GM12892 (cell line): ENCODE measurements at places on chromosomes 12 and 14.

- DNase-seq, result no peak
Observed at GRCh38 chr12:63964301-63964700, 119.8 kb downstream of the SRGAP1 start.

GRCh38 chr14:22233377-22233776 lies 355.6 kb downstream of the DAD1 start:
- no peak for DNase-seq

GRCh38 chr12:6375269-6376078 lies at the start of gene SCNN1A:
TSS of gene SCNN1A (minus strand) at chr12:6375563. CDS start at chr12:6374783, 780 bp downstream.
- DNase-seq, result no peak

GRCh38 chr12:113407931-113408600 lies 4.4 kb upstream of the SDS start:
- DNase-seq, result no peak

DNA sequence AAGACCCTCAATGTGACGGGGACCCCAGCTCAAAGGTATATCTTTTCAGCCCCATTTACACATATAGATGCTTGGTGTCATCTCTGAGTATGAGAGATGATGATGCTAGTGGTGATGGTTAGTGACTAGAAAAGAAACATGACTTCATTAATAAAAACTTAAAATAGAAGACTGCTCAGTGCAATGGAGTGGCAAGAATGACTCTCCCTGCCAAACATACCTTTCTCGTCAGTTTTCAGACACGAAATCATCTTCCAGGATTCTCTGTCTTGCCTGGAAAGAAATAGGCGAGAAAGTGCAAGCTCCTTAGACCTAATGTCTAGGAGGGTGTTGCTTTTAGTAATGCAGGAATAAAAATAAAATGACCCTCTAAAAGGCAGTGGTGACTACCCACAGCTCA lies 71.7 kb downstream of the TPH2 start:
- no peak for DNase-seq

DNA sequence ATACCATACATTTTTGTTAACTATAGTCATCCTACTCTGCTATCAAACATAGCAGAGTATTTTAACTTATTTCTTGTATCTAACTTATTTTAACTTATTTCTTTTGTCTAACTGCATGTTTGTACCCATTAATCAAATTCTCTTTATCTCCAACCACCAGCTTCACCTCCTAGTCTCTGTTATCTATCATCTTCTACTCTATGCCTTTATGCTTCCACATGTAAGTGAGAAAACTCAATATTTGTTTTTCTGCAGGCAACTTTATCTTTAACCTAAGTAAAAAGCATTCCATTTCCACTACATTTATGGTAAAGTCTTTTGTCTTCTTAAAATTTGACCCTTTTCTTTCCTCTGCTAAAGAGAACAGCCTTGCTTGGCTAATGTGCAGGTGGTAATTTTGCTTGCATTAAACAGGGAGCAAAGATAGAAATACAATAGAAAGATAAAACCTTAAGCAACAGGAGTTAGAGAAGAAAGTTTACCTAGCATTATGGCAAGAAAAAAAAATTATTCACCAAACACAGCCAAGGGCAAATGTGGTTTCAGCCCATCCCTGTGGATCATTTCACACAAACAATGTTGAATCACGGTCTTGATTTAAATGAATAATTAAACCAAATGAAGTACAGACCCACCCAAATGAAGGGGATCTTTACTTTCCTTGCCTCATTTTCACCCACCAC lies 110.9 kb upstream of the TSPAN8 start:
- DNase-seq, result no peak

- DNase-seq, result no peak
Observed at GRCh38 chr14:38127356-38127755, 80.3 kb upstream of the SSTR1 start.

- no peak for DNase-seq
Observed at GRCh38 chr14:34234258-34234657, 227.8 kb downstream of the SPTSSA start.

DNA sequence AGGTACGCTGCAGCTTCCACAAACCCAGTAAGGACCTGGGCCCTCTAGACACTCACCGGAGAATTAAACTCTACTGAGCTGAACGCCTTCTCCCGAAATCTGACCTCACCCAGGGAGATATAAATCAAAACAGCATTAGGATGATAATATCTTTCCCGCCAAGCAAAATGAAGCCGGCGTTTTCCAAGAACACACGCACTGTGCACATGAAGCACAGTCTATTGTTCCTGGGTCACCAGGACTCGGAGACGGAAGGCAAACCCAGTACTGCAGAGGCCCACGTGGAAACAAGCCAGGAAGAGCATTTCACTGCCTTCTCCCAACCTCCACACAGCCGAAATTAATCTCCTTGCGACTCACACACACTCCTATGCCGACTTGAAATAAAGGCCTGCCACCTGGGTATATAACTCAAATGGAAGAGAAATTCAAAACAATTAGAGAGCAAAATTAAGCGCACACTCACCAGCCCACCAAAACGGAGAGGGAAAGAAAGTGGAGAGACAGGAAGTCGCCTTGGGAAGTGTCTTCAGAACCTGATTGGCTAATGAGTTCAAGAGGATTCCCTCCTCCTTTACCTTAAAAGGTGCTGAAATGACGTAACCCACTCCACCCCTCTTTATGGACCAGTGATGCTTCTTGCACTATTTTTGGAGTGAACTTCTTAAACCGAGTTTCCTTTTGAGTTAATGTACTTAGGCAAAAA lies at the start of gene CCNB1IP1:
Gene CCNB1IP1 (minus strand): TSS at position 492 of the 706 bp plus-strand sequence. CDS start 16,756 bp downstream, outside the sequence.
- peak; percentile 54 for DNase-seq

GRCh38 chr12:89461190-89461589 lies 63.4 kb downstream of the GALNT4 start:
- no peak for DNase-seq

DNA sequence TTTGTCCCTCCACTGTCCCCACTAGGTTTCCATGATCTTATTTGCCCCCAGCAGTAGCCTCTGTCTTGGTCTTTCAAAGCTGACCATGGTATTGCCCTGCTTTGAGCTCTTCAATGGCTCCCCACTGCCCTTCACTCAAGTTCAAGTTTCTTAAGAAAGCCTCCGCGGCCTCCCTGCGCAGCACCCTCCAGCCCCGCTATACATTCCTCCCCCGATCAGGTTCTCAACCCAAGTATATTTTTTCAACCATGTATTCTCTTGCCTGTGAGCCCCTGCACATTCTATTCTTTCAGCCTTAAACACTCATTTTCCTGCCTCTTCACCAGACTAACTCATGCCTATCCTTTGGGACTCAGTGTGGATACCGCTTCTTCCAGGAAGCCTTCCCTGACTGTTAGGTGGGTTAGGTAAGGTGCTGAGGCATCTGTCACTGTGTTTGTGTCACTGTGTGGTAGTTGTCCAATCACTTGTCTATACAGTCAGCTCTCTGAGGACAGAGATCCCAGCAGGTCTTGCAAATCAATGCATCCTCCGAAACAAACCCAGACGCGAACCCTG lies 4.3 kb downstream of the FAIM2 start:
- no peak for DNase-seq

GRCh38 chr14:80933282-80933681 lies 8.3 kb downstream of the CEP128 start:
- DNase-seq, result no peak

DNA sequence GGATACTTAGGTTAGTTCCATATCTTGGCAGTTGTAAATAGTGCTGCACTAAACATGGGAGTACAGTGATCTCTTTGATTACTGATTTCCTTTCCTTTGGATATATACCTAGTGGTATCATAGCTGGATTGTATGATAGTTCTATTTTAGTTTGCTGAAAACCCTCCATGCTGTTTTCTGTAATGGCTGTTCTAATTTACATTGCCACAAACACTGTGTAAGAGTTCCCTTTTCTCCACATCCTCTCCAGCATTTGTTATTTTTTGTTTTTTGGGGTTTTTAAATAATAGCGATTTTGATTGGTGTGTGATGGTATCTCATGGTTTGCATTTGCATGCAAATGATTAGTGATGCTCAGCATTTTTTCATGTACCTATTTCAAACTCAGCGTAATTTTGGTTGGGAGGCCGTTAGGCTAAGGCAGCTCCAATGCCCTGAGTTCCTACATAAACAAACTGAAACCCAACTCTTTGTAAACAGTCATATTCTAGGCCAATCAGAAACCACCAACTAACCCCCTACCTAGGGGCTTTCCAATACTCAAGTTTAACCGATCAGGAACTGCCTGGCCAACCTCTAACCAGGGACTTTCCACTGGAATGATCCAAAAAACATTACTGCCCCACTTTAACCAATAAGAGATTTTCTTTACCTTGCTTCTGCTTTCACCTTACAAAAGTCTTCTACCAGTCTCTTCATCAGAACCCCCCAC lies 171.6 kb downstream of the FBXL14 start:
- no peak for DNase-seq

DNA sequence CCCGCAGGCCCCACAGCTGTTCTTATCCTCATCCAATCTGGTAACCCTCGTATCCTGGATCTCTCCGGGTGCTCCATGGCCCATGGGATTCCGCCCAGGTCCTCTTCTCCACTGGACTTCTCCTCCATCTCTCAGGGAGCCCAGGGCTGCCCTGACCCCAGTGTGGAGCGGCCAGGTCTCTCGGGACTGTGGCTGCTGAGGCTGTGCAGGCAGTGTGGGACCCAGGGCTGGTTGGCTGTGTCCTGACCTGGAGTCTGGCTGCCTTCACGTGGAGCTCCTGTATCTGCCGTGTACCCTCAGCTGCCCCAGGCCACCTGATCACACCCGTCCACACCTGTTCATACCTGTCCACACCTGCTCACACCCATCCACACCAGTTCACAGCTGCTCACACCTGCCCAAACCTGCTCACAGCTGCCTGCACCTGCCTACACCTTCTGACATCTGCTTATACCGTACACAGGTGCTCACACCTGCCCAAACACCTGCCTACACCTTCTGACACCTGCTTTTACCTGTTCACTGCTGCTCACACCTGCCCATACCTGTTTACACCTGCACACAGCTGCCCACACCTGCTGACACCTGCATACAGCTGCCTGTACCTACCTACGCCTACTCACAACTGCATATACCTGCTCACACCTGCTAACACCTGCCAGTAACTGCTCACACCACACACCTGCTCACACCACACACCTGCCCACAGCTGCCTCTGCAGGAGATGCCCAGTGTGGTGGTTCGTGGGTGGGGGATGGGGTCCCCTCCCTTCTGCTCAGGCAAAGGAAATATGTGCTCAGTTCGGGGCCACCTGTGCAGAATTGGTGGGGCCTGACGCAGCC lies 92.2 kb downstream of the GALNT9 start:
- no peak for DNase-seq

GRCh38 chr14:61671082-61671481 lies 24.2 kb upstream of the HIF1A start:
- DNase-seq, result peak; percentile 15

DNA sequence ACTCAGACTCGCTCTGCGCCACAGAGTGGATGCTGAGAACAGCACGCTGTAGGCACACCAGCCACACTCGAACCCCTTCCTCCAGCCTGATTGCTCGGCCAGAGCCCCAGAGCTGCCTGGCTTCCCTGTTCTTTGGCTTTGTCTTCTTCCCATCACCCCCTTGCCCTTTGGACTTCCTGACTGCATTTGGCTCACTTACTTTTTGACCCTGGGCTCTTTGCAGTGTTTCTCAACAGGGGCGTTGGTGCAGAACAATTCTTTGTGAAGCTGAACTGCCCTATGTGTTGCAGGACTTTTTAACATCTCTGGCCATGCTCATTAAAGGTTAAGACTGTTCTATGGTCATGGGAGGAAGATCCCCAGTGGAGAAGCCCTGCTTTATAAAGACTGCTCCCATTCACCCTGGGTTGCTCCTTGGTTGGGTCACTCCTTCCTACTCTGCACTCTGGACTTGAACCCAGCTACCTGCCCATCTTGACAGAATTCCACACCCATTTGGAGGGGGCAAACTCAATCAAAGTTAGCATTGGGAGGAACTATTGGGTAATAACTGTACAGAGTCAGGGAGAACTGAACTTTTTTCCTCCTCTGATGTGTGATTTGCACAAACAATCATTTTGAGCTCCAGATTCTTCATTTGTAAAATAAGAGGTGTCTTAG lies 127.7 kb upstream of the PLEKHG7 start:
- DNase-seq, result no peak

DNA sequence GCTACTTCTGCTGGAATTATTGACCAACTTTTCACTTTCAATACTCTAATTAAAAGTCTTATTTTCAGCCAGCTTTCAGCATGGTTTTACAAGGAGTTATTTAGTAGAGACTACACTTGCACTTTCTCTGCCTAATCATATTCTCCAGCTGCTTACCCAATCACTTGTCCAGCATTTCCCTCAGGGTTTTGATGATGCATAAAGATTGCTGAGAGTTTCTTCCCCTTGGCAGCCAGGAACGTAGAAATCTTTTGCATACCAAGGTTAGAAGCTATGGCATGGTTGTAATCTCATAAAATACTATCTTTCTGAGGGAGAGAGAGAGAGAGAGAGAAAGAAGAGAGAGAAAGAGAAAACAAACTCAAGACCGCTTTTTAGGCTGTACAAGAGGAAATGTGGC lies 10.8 kb downstream of the OR4Q3 start:
- DNase-seq, result no peak

GRCh38 chr14:55446127-55446736 lies 5.8 kb upstream of the TBPL2 start:
- DNase-seq, result no peak

DNA sequence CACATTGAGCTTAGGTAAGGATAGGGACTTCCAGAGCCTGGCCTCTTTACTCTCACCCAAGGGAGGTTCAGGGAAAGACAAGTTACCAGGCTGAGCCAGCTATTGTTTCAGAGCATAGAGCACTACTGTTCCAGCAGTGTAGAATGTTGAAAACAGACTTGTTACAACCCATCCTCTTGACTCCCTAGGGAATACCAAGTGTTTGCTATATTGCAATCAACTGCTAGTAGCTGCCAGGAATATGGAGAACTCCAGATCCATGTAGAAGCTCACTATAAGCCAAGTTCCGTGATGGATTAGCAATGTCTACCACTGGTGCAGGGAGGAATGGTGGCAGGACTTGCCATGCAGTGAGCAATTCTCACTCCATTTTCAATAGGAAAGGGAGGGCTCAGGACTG lies 199.8 kb upstream of the RBM19 start:
- no peak for DNase-seq

- DNase-seq, result no peak
Observed at GRCh38 chr12:69602954-69603353, 7.8 kb downstream of the LRRC10 start.

DNA sequence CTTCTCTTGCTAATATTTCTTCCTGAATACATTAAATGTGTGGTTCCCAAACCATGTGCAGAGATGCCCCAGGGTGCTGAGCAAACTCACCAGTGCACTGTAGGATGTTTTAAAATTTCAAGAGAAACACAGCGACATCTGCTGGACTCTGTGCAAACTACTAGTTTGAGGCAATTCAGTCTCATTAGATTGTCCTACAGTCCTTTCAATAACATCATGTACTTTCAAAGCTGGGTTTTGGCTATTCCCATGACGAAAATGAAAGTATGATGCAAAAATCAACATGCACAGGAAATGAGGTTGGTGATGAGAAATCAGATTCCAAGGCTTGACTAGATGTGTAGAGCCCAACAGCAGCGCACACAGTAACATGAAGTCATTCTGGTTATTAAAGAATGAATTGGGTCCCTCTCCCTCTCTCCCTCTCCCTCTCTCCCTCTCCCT lies 66.3 kb downstream of the CLIP1 start:
- DNase-seq, result no peak
